ENCODE measurements at places on chromosomes 2 and 18.

DNA sequence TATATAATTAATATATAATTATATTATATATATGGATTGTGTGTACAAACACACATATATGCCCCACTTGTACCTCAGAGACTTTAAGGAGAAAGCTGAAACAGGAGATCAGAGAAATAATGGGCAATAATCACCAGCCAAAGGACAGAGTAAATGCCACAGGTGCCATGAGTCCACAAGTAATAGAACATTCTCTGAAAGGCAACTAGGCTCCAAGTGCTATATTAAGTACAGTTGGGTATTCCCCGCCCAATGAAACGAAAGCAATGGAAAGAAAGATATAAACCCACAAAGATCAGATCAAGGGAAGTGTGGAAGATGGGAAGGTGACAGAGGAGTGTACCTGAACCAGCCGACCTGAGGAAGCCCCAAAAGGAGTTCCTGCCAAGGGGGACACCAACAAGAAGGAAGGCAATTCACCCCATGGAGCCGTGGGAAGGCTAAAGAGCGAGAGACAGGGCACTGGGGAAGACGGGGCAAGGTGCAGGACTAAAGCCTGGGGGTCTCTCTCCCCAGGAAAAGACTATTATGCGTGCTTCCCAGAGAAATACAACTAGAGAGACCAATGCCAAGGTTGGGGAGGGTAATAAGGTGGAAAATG lies 19.0 kb downstream of the DYM start:
- H3K4me1 ChIP-seq, result no peaks in the 10 kb centered on the region
- H3K36me3 ChIP-seq, result no peaks in the 10 kb centered on the region
- no peak overlapping the region for H3K4me3 ChIP-seq
- H3K27ac ChIP-seq, result no peak overlapping the region

GRCh38 chr2:190365499-190366204 lies 22.3 kb downstream of the INPP1 start:
- H3K4me3 ChIP-seq, result no peak overlapping the region
- H3K4me1 ChIP-seq, result peaks cover 1% of the 10 kb centered on the region
- no peak for DNase-seq
- H3K27me3 ChIP-seq, result no peaks in the 10 kb centered on the region

GRCh38 chr2:66426244-66427111 lies 8.4 kb upstream of the MEIS1 start:
- no peaks in the 10 kb centered on the region for H3K27me3 ChIP-seq
- H3K4me1 ChIP-seq, result no peaks in the 10 kb centered on the region
- DNase-seq, result peak; percentile 63
- H3K27ac ChIP-seq, result no peak overlapping the region
- H3K36me3 ChIP-seq, result no peaks in the 10 kb centered on the region

DNA sequence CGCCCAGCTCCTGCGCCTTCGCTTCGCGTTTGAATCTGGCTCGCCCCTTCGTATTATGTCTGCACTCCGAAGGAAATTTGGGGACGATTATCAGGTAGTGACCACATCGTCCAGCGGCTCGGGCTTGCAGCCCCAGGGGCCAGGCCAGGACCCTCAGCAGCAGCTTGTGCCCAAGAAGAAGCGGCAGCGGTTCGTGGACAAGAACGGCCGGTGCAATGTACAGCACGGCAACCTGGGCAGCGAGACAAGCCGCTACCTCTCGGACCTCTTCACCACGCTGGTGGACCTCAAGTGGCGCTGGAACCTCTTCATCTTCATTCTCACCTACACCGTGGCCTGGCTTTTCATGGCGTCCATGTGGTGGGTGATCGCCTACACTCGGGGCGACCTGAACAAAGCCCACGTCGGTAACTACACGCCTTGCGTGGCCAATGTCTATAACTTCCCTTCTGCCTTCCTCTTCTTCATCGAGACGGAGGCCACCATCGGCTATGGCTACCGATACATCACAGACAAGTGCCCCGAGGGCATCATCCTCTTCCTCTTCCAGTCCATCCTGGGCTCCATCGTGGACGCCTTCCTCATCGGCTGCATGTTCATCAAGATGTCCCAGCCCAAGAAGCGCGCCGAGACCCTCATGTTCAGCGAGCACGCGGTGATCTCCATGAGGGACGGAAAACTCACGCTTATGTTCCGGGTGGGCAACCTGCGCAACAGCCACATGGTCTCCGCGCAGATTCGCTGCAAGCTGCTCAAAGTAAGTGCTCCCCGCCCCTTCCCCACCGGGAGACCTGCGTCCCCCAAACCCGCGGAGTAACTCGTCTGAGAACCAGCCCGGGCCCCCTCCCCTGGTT lies 453 bp downstream of the KCNJ3 start:
- H3K4me3 ChIP-seq, result peak overlapping the region; percentile 50
- H3K4me1 ChIP-seq, result no peaks in the 10 kb centered on the region
- peak; percentile 42 for DNase-seq
- no peaks in the 10 kb centered on the region for H3K36me3 ChIP-seq
- no peaks in the 10 kb centered on the region for H3K27me3 ChIP-seq

All from aorta (tissue), 5 donors.